ENCODE measurements at places on chromosomes 3 and 15.

GRCh38 chr3:13251166-13251903, 168.8 kb downstream of the NUP210 start:
- DNase-seq: no peak

DNA sequence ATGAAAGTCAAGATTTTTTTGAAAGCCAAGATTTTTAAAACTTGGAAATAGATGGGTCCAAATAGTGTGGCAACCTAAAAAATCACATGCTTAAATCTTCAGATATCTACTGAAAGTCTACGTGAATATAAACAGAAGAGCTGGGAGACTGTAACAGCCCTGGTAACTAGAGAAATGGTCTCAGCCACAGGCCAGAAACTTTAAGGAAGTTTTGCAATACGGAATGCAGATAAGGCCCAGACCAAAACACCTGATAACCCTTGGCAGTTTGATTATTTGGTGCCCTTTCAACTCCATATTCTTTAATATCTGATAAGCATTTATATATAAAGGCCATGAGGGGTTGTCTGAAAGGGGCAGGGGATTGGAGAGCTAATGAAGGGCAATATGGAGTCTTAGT, 537.3 kb upstream of the TGFBR2 start:
- DNase-seq: no peak

GRCh38 chr3:42613462-42613861, 13.0 kb downstream of the NKTR start:
- DNase-seq: peak; percentile 38

DNA sequence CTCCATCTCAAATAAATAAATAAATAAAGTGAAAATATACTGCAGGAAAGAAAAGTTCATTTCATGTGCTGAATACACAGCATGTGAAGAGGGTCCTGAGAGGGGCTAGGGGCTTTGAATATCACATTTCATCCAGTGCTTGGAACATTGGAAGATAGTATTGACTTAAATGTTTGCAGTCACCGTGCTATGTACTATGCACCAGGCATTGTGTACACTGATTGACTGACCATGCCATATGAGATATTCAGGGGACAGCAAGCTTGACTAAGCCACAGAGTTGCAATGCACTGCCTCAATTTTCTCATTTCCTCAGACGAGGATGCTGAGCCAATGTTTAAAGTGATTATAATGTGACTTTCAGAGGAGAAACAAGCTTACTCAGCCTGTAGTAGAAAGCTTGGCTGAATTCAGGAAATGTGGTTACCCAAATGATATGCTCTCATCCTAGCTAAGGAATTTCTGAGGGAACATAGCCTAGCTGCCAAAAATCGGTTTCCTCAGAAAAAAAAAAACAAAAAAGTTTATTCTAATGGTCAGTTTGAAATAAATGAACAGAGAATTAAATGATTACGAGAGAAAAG, 557.9 kb downstream of the FGF12 start:
- no peak for DNase-seq

DNA sequence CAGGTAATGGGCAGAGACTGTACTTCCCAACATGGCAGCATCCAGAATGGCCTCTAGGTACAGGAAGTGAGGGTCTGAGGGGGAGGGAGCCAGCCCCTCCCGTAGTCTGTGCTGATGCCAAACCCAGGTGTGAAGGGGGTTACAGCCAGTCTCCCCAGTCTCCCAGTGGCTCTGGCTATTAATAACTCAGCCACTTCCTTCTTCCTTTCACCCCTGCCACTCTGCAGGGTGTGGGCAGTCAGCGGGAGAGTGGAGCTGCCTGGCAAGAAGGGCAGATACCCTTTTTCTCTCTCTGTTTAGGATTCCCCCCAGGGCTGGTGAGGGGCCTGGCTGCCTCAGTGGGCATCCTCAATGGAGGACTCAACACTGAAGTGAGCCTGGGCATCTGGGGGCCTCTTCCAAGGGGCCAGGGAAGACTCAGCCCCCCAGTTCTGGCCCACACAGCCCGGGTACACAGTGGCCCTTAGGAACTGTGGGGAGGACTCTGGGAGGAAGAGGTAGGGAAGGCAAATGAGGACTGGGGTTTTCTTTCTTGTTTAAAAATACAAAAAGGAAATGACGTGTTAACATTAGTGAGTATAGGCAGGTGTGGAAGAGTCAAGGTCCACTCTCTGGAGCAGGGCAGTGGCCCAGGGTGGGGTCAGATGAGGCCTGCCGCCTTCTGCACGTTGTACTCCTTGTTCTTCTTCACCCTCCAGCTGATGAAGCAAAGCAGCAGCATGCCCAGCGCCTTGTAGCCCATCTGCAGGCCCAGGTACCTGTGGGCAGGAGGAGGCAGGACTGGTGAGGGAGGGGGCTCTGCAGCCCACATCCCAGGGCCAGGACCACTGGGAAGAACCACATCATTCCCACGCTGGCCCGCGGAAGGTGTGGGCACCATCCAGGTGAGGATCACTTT, 38.6 kb upstream of the RAB6B start:
- DNase-seq: no peak

DNA sequence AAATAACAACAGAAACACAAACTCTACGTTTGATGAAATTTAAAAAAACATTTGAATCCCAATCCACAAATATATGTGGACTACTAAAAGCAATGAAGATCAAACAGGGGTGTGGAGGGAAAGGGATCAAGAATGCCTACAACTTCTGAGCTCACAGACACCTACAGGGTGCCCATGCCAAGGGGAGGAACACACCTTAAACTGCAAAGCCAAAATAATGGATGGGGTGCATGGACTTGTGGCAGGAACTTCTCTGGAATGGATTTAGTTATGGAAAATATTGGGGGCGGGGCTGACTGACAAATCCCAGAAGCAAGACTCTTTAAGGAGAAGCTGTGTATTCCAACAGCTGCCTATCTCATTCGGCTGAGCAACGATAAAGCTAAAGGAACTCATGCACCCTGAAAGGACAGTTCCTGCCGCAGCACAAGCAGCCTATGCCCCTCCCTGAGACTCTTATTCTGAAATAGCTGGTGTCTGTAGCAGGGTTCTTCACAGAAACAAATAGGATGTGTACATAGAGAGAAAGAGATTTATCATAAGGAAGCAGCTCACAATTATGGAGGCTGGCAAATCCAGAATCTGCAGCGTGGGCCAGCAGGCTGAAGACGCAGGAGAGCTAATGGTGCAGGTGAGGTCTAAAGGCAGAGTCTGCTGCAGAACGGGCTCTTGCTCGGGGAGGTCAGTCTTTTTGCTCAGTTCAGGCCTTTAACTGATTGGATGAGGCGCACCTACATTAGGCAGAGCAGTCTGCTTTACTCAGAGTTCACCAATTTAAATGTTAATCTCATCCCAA, 24.5 kb upstream of the PLA2G4D start:
- peak; percentile 23 for DNase-seq

DNA sequence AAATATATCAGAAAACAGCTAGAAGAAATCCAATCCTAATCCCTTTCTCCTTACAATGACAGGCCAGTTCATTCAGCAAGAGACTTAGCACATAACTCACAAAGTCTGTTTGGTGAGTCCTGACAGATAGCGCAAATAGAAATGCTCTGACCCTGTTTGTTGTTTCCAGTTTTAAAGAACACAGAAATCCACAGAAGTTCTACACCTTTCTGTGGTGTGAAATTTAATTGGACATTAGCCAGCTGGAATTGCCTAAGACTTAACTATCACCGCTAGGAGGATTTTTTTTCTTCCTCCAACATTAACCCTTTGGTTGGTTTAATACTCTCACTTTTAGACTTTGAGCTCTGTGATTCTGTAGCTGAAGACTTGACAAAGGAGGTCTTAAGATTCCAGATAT, 30.8 kb downstream of the HDC start:
- DNase-seq: no peak

GRCh38 chr3:13832130-13832529, 47.7 kb downstream of the WNT7A start:
- DNase-seq: peak; percentile 32

GRCh38 chr15:41281236-41281635, 50.2 kb downstream of the CHP1 start:
- DNase-seq: no peak

DNA sequence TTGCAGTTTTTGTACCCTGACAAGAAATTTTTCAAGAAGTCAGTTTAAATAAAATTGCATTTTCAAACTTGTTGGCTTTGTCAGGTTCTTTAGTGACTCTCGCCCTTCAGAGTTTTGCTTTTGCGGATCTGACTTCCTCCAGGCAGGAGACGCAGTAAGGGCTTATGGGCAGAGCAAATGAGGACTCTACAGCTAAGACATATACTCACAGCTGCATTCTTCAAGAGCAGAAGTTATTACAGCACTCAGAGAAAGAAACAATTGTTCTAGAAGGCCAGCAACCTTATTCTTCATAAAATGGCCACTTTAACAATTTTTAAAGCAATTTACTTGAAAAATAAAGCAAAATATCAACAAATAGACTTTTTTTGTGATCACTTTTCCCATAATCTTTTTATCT, 438.8 kb upstream of the THRB start:
- DNase-seq: no peak

GRCh38 chr15:77671362-77672056, 38.8 kb upstream of the LINGO1 start:
- DNase-seq: no peak

DNA sequence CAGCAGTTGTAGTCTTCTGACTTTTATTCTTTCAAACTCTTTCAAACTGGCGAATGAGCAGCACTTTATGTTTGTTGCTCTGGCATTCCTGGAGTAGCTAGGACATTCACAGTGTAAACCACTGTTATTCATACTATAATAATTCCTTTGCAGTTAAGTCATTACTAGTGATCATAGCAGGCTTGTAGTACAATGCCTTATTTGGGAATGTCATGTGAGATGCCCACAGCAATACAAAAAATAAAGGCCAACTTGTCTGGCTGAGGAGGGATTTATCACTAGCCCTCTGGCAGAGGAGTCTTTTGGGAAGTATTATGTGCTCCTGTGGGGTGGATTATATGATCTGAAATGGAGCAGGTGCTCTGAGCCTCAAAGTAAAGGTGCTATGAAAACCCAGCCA, 197.2 kb downstream of the VGLL3 start:
- DNase-seq: no peak

GRCh38 chr15:66751579-66751978, 49.5 kb downstream of the SMAD6 start:
- DNase-seq: no peak

DNA sequence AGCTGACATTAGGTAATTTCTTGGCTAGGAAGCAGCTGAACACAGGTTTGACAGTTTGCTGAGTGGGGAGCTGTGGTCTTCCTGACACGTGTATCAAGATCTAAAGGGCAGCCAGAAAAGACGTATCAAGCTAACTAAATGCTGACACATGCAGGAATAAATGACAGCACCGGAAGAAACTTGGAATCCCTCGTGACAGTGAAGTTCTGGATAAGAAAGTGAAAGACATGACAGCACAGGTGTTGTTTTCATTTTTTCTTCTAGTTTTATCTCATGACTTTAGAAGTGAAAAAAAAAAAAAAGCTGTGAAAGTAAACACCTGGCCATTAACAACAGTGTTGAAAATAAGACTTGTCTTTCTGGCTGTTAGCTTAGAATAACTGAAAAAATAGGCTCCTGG, 48.7 kb downstream of the FGF7 start:
- no peak for DNase-seq

GRCh38 chr15:72112116-72112515, 5.8 kb downstream of the MYO9A start:
- no peak for DNase-seq

DNA sequence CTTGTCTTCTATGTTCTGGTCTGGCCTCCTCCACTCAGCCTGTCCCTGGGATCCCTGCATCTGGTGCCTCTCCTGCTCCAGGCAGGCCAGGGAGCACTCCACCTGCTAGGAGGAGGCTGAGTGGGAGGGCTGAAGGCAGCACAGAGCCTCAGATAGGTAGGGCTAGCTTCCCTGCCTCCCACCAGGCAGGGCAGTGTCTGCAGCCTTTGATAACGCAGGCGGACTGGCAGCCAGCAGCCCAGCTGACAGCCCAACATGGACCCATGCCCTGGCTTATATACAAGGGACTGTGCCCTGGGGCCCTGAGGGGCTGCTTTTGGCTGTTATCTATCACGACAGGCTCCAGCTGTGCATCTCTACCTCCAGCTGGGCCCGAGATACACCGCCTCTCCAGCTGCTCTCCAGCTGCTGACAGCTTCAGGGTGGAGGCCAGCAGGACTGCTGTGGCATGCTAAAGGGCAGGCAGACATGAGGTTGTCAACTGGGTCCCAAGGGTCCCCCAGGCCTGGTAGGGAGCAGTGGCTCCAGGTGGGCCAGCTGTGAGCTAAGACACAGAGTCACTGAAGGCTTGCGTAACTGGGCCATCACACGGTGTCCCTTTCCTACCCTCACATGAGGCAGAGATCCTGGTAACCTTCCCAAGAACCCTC, 5.2 kb upstream of the CLK3 start:
- peak; percentile 91 for DNase-seq

GRCh38 chr3:42749753-42750231, 23.3 kb downstream of the CCDC13 start:
- DNase-seq: peak; percentile 72

GRCh38 chr3:71710906-71711494, 14.2 kb downstream of the EIF4E3 start:
- DNase-seq: peak; percentile 27

- DNase-seq: no peak
Observed at GRCh38 chr3:39166932-39167532, 13.6 kb upstream of the CSRNP1 start.

DNA sequence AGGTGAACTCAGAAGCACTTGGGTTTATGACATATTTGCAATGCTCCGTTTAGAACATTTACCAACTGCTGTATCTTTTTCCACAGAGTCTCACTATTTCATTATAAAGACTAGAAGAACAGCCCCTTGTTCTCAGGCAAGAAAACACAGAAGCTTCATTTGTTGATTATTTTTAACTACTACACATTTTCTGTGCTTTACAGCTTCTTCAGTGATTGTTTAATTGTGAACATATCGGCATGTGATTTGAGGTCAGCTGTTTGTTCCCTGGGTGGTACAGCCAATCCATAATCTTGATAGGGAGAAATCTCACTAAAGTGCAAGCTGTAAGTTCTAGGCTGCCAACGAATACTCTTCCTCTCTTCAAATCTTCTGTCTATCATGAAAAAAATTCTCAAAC, 31.0 kb upstream of the DLG1 start:
- no peak for DNase-seq

GRCh38 chr3:54849360-54849759, 78.5 kb downstream of the LRTM1 start:
- DNase-seq: no peak

DNA sequence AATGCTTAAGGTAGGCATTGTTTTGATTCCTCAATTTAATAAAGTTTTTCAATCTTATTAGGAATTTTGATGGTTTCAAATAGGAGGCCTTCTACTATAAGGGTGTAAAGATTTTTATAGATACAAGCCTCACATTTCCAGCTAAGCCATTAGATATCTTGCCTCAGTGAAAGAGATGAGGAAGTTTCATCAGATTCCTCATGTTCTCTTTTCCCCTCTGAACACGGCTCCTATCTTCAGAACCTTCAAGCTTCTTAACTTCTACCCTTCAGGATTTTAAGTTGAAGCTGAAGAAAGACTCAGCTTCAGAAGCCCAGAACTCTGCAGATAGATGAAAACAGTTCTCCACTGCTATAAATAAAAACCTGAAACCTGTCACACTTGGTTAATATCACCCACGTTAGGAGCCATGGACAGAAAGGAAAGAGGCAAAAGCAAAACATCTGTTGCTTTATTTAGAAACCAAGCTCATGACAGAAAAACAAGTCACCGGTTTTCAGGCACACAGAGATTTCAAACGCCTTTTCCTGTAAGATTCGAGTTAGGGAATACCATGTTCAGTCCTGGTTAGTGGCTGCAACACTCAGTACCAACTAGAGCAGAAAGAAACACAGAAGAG, 82.2 kb upstream of the GOLGA8B start:
- no peak for DNase-seq

GRCh38 chr15:93497291-93497690, 408.3 kb upstream of the RGMA start:
- no peak for DNase-seq

Data from K562 (cell line).